NCI-H460 (cell line): ENCODE measurements at places on chromosomes 6 and 20.

DNA sequence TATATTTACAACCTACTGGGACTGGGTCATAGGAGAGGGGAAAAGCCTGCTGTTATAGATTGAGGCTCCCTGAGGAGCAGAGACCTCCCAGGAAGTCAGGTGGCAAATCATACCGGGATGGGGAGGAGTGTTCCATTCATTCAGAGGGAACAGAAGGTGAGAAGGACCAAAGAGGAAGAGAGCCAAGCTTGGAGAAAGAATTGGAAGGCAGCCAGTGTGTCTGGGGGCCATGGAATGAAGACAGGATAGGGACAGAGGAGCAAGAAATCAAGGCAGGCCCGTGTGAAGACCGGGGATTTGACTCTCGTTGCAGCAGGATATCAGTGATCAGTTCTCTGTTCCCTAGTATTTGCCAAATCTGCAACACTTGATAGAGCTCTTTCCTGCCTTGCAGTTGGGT, 5.7 kb upstream of the ZNF217 start:
- no peak for DNase-seq

DNA sequence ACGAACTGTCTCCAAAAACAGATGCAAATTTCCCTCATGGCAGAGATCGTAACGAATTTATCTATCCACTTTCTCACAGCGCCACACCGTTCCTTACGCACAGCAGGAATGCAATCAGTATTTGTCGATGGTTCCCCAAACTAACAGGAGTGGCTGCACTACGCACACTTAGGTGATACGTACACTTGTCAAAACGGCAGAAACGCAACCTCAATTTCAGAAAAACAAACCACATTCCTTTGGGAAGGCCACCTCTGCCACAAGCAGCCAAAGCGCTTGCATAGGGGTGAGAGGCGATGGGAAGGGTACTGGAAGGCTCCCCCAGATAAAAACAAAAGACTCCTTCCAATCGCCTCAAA, 638 bp downstream of the MDN1 start:
- no peak for DNase-seq

GRCh38 chr20:52518735-52519134, 327.2 kb upstream of the ZFP64 start:
- DNase-seq = no peak

- no peak for DNase-seq
These were observed 13.0 kb downstream of the KHDC1 start for GRCh38 chr6:73250016-73250415.

DNA sequence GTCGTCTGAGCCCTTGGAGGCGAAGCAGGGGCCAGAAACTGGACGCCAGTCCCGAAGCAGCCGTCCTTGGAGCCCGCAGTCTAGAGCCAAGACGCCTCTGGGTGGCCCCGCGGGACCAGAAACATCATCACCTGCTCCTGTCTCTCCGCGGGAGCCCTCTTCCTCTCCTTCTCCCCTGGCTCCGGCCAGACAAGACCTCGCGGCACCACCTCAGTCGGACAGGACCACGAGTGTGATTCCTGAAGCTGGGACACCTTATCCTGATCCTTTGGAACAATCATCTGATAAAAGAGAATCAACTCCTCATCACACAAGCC, 416 bp downstream of the RSPH4A start:
- no peak for DNase-seq

- DNase-seq = no peak
These were observed 10.0 kb upstream of the RIPOR3 start for GRCh38 chr20:50701041-50701963.

DNA sequence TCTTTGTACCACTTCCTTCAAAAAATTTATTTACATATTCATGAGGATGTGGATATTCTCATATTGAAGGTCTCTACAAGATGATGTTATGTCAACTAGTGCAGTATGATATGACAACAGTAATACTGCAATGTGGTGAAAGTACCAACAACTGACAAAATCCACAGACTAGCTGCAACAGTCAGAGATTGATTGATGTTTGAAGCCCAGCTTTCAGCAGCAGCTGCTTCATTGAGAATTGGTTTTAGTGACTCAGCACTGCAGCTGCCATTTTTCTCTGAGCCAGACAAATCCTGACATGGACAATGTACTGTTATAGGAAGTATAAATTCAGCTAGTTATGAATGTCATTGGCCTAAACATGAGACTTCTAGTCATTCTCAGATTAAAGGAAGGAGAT, 53.8 kb downstream of the PKIB start:
- DNase-seq = no peak

DNA sequence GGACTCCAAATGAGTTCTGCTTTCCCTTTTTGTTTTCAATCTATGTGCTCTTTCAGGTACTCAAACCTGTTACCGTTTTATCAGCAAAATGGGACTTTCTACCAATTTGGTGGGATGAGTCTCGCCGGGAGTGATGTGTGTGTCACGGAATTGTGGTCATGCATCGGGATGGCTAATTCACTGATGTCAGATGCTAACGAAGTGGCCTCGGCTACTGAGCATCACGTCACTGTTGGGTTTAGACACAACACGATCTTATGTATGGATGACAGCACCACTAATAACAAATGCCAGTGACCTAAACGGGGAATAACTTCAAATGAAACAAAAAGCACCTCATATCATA, 1.6 kb upstream of the PCK1 start:
- no peak for DNase-seq

GRCh38 chr6:41692080-41692675, 43.2 kb downstream of the TFEB start:
- DNase-seq = no peak
